ENCODE measurements at places on chromosomes 2 and 18.

DNA sequence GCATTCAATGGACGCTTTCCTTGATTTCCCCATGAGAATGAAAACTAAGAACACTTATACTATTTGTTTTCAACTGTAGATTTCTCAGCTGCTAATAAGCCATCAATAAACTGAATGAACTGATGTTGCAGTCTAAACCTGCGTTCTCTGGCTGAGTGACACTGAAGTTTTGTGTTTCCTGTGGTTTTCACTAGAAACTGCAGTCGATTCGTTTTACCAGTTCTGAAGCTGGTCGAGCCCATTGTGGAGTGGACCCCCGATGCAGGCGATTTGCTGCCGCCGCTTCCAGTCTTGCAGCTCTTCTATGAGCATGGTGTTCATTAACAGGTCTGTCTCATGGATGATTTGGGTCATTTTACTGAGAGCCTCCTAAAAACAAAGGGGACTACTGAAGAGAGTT is 50.6 kb upstream of the STAT1 start:
- DNase-seq = no peak

- DNase-seq = no peak
Measured at GRCh38 chr18:35183886-35184285, 56.9 kb upstream of the ZNF397 start.

DNA sequence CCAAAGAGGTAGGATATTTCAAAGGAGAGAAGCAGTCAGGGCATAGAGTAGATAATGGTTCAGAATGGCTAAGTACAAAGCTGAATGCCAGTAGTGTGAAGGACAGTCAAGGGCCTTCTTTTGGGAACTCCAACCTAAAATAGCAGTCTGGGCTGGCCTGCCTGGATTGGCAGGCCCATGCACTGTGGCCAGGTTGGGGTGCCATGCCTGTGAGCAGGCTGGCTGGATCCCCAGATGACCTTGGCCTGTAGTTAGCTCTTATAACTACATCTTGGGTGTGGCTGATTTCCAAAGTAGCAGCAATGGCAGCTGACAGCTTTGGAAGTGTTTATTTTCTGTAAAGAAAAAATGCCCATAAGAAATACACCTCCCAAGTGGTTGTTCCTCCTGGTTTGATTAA is 51.5 kb upstream of the ITGB6 start:
- no peak for DNase-seq

GRCh38 chr2:1661891-1662605 is 82.3 kb downstream of the PXDN start:
- DNase-seq = peak; percentile 32

Data from ureter (tissue), 1 donor.